ENCODE measurements at places on chromosomes 6 and 20.

DNA sequence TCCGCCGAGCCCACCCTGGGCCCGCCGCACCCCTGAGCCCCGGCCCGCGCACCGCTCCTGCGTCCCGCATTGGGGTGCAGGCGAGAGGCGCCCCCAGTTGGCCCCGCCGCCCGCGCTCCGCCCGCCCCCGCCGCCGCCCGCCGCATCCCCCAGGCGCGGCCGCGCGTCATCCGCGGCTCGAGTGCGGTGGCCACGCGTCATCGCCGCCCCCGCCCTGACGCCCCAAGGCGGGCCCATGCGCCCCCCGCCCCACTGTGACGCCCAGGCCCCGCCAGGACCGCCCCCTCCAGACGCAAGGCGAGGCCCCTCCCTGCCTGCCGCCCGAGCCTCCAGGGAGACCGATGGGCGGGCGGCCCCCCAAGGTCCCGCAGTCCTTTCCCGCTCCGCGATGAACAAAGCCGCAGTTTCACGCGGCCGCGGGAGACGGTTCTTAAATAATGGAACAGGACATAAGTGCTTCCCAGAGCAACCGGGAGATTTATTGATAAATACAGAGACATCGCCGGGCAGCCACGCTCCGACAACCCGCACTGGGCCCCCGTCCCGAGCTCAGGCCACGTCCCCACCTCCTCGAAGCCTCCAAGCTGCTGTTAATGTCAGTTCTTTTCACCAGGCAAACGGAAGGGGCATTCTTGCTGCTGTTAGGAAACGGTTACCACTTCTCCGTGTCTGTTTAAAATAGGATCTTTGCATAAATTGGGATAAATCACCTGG is at the start of gene ANKRD60:
Gene ANKRD60, minus strand, starts transcription at position 170 of the 714 bp plus-strand sequence. Its CDS starts 0 bp downstream, at position 170.
- no peak for DNase-seq

GRCh38 chr6:67352717-67353116 is 1282.4 kb upstream of the ADGRB3 start:
- DNase-seq: no peak

DNA sequence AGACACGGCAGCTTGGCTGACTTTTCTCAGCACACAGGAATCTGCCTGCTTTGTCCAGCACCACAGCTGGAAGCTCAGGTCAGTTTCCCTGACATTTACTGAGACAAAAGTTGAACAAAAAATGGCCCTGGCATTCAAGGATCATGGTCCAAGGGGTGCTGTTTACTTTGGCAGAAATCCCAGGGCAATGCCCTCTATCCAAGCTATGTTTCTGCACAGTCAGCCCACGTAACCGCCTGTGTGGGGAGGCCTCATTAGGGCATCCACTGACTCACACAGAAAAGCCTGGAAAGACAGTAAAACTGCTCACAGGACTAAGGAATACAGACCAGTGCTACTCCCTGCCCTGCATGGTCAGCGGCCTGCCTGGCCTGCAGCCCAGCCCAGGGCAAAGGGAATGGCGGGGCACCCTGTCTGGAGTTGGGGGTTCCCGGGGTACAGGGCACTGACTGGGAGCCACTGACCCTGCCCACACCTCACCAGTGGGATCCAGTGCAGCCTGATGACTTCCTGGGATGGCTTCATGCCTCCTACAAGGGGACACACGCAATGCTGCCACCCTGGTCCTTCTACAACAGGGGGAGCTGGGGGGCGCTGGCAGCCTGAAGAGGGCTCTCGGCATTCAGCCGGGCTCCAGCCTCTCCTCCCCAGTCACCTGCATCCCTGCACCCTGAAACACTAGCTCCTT is 77.1 kb downstream of the NINL start:
- DNase-seq: peak; percentile 79

DNA sequence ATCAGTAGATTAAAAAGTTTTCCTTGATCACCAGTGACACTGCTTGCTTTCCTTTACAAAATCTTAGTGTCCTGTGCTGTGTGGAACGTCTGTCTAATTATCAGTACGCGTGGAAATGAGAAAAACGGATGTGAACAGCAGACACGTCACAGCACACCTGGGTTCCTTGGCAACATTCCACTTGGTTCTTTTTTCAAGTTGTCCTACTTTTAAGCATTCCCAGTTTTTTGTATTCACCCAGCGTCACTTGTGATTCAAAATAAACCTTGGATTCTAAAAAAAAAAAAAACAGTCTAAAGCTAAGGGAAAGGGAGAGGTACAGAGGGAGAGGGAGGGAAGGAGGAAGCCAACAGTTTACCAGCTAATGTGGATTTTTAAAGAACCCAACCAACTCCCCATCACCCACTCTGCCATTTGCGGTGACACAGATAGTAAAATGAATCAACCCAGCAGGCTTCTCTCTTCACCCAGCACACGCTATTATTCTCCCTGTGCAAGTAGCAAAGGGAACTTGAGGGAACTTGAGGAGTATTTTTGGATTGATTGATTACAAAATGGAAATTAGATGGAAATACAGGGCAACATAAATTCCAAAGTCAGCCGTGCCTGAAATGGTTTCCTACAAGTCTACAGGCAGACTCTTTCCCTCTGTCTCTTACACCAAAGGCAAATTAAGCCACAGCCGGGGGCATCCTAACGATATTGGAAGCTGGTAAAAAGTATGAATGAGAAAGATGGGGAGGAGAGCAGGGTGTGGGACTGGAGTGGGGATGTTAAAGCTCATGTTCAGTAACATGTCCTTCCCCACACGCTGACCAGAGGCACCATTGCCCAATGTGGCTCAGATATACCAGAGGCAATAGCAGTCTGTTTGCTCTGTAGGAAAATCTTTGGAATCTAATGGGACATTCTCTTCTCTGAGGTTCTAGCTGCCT is 129.8 kb downstream of the SASH1 start:
- DNase-seq: no peak

DNA sequence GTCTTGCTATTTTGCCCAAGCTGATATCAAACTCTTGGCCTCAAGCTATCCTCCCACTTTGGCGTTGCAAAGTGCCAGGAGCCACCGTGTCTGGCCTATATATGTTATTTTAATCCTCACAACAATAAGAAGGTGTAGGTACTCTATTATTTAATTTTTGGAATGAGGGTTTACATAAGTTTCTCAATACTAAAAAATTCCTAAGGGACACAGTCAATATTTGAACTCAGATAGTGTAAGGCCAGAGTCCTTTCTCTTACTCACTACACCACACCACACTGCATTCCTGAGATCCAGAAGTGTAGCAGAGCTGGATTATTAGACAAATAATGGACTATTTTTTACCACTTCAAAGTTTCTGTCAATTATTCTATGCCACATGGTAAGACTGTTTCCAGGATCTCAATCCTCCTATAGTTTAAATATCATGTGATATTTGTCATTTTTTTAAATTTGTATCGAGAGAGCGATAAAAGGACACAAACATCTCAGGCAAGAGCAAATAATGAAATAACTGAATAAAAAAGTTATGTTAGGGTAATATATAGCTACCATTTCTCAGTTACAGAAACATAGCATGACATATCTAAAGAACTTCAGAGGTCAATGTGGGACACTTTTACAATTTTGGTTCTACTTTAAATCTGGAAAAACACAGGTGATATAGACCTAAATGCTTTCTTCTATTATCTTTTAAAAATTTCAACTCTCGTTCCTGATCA is 162.2 kb upstream of the THEMIS start:
- DNase-seq: peak; percentile 27

DNA sequence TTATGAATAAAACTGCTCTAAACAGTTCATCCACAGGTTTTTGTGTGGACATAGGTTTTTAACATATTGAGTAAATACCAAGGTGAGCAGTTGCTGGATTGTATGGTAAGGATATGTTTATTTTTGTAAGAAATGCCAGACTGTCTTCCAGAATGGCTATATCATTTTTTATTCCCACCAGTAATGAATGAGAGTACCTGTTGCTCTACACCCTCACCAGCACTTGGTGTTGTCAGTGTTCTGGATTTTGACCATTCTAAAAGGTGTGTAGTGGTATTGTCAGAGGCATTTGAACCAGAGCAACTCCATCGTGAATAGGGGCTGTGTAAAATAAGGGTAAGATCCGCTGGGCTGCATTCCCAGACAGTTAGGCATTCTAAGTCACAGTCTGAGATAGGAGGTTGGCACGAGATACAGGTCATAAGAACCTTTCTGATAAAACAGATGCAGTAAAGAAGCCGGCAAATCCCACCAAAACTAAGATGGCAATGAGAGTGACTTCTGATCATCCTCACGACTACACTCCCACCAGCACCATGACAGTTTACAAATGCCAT is 12.9 kb upstream of the NT5E start:
- no peak for DNase-seq

GRCh38 chr6:95328231-95328630 is 249.1 kb upstream of the MANEA start:
- no peak for DNase-seq

GRCh38 chr6:41187924-41188886 is 12.7 kb downstream of the TREML2 start:
- DNase-seq: no peak

DNA sequence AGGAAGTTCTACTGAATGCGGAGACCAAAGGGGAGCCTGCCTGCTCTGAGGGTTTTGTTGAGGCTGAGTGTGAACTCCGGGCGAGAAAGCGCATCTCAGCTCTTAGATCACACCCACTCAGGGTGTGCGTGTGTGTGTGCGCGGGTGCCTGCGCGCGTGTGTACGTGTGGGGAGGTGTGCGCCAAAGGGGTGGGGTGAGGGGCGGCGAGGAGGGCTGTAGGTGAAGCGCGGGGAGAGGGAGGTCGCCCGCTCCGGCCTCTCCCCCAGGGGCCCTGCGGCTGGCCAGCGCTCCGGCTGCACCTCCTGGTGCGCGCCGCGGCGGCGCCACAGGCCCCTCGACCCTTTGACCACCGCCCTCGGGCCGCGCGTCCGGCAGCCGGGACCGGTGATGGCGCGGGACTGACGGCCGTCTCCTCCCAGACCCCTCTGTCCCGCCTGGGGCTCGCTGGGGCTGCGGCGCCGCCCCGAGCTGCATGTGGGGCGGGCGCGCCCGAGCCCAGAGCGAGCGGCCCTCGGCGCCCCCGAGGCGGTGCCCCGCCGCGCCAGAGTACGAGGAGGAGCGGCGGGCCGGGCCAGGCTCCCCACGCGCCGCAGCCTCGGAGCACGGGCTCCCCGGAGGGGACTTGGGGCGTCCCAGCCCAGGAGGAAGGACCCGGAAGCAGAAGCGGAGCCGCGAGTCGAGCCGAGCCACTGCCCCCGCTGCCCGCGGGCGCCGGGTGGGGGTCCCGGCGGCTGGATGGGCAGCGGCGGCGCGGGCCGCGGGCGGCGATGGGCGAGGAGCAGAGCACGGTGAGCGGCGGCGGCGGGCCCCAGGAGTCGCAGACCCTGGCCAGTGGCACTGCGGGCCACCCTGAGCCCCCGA is at the start of gene RNF217:
Gene RNF217, plus strand, starts transcription at position 661 of the 862 bp plus-strand sequence. Its CDS starts 108 bp downstream, at position 769.
- DNase-seq: peak; percentile 41

DNA sequence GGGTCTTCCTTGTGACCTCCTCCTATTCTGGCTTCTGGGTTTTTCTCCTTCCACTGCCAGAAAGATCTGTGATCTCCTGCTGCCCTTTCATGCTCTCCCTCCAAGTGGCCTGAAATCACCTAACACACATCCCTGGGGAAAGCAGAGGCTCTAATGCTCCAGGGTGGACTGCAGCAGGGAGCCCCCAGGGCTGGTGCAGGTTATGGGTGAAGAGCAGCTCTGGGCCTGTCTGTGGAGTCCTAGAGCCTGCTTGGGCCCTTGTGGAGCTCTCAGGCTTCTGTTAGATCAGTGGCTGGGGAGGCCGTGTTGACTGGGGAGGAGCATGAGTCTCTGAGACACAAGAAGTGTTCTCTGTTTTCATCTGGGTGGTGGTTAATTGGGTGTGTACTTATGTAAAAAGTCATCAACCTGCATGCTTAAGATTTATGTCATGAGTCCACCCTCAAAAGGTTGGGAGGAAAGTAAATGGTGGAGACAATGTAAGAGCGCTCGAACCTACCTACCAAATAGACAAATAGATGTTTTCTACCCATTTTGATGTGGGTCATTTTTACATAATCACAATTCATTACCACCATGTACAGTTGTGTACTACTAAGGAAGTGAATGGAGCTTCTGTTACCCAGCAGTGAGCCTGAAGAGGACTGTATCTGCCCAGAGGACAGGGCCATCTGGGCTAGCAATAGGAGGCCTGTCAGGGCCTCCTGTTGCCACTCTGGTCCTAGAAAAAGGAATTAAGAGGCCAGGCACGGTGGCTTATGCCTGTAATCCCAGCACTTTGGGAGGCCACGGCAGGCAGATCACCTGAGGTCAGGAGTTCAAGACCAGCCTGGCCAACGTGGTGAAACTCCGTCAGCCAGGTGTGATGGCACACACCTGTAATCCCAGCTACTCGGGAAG is 32.0 kb upstream of the RNF8 start:
- DNase-seq: no peak

DNA sequence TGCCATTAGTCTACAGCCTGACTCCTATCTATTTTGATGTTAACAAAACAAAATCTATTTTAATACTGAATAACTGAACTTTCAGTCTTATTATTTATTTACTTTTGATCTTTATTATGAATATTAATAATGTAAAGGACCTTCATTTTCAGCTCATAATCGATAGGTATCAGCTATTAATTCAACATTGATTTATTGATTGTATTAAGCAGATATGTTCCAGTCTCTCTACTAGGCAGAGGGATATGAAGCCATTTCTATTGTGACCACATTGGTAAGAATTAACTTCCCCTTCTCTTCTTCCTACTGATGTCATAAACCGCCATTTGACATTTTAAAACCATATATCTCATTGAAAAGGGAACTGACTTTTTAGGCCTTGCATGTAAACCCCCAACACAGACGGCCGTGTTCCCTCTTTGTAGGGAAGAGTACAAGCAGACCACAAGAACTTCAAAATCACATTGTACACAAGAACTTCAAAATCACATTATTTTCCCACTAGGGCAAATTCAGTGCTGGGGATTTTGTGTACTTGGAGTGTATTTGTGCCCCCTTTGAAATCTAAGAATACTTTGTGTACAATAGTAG is 69.5 kb upstream of the FABP7 start:
- DNase-seq: no peak

GRCh38 chr6:134619077-134619476 is 301.2 kb upstream of the SGK1 start:
- no peak for DNase-seq

- DNase-seq: no peak
Measured at GRCh38 chr6:44108471-44108870, 18.8 kb downstream of the MRPL14 start.
